Stimulated activated CD8-positive, alpha-beta memory T cell treated with anti-CD3 and anti-CD28 coated beads, Interleukin-4, amount 100 ng/mL, for 1 hour (primary cell): ENCODE measurements at places on chromosomes 1 and 21.
A peak's percentile ranks its signal among the peaks of the same experiment; 100 is the strongest.

DNA sequence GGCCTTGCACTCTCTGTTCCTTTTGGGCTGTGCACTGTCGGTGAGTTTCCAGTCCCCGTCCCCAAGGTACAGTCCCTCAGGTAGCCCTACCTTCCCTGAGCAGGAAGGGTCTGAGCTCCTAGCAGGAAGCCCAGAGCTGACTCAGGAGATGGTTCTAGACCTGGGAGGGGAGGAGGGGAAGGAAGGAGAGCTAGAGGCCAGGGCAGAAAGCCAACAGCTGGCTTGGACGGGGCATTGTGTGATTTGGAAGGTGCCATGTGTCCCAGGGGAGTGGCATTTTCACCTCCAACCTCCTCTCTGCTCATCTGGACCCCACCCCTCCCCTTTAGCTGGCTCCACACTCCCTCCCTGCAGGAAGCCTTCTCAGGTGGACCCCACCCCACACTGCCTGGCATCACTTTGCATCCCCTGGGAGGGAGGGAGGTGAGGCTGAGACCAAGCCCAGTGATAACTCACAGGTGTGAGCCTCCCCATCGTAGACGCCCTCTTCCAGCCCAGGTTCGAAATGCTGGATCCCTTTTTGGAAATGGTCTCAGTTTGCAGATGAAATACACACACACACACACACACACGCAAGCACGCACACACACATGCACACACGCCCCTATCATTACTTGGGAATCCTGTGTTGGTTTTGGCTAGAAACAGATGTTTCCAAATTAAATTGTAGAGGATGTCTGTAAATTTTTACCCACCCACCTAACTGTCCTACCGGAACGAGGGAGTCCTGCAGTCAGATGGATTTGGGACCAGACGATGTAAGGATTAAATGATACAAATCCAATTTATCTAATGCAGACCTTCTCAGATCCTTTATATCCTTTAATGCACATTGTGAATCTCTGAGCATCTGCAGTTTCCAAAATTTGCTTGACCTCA is 19.7 kb upstream of the IFNLR1 start:
- no peak for DNase-seq

DNA sequence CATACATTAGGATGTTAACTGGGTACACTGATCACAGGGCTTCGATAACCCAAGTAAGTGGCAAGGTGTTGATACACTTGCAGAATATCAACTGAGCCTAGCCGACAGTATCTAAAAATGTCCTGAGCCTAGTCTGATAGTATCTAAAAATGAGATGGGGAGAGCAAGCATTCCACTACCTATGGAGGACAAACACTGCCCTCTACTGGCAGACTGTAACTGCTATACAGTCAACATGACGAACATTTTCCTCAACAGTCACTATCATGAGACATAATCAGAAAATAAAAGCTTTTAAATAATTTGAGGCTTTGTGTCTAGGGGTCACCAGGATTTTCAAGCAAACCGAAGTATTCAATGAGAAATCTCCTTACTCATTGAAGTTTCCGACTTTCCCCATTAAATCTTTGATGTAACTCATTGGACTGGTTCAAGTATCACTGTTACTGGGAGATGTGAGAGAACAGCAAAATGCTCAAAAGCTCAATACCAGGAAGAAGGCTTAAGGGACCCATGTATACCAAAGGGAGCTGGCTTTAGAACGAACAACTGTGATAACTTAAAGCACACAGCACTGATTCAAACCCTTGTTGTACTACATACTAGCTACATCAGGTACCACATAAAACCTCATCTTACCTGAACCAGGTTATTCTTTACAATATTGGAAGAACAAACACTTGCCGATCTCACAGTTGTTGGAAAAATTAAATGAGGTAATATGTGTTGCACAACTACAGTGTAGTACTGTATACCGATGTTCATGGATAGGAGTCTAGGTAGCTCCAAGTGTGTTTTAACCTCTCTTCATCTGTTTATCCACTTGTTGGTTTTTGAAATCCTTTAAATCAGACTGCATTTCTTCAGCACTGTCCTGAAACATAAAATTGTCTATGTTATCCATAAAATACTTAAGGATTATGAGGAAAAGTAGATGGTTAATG is 31.1 kb upstream of the SLC45A3 start:
- peak; percentile 26 for DNase-seq

DNA sequence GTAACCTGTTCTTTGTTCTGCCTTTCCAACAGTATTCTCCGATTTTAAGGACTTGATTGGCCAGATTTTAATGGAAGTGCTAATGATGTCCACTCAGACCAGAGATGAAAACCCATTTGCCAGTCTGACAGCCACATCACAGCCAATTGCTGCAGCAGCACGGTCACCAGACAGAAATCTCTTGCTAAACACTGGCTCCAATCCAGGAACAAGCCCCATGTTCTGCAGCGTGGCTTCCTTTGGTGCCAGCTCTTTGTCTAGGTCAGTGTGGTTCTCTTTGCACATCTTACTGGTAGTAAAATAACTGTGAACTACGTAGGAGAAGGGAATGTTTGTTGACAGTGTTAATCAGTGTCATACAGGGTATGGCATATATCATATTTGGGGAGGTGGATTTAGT is 72.7 kb downstream of the UBE4B start:
- DNase-seq: no peak

DNA sequence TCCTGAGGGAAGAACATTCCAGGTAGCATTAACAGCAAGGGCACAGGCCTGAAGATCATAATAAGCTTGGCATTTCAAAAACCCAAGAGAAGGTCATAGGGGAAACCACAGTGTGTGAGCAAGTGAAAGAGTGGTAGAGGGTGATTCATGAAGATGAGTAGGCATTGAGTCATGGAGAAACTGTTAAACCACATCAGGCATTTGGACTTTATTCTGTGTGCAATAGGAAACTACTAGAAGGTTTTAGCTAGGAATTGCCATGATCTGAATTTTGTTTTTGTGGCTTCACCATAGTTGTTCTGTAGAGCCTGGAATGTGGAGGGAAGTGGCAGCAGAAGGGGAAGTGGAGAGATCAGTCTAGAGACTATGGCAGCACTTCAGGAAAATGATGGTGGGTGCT is 359.0 kb upstream of the PTBP2 start:
- DNase-seq: no peak

DNA sequence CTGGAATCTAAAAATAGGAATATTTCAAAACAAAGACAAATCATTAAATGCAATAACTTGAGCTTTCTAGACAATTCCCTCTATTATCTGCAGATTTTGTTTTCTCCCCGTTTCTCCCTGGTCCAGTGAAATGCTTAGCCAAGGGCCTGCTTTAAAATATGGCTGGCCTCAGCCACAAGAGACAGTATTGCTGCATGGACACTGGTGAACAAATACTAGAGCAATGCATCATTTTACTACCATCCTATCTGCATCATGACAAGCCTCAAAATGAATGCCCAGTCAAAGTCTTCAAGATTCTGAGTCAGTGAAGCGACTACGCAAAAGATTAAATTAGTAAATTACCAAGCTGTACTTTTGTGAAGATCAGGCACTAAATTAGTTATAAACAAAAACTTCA is 80.5 kb downstream of the ENAH start:
- DNase-seq: no peak

GRCh38 chr1:100077531-100077930 is 55.2 kb downstream of the SASS6 start:
- no peak for DNase-seq

DNA sequence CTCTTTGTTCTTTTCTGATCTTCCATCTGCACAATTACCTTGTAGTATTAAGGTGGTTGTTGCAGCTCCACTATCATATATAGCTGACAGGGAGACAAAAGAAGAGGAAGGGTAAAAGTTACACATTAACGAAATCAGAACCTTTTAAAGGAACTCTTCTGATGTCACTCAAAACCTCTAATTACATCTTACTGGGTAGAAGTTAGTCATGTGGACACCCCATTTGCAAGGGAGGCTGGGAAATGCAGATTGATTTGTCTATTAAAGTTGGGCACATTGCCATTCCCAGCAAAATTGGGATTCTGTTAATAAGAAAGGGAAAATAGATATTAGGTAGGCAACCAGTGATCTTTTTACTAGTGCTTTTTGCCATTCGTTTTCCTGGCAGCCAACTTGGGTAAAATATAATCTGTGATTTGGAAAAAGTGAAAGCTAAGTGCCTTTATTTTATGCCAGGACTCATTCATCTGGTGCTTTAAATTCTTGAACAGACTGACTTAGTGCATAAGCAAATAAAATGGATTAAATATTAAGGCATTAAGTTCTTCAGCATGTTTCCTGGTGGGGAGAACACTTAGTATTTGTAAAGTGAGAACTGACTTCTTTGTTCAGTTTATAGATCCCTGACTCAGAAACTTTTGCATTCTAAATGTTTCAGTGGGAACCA is 71.3 kb downstream of the DNM3 start:
- no peak for DNase-seq

DNA sequence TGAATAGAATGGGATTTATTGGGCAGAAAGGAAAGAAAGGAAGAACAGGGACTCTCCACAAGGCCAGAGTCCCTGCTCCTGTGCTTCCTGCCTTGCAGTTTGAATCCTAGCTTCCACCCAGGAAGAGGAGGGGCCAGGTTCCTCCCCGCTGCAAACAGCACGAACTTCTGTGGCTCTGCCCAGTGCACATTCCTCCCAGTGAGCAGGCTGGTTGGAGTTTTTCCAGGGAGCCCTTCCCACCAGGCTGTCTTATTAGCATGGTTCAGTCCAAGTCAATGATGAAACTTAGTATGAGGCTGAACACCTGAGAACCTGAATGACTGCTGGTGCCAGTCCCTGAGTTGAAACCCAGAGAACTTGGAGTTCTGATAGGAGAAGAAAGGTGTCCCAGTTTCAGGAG is 247.2 kb downstream of the DUSP10 start:
- no peak for DNase-seq

- DNase-seq: no peak
Observed at GRCh38 chr1:230231774-230232145, 164.7 kb downstream of the GALNT2 start.

- DNase-seq: no peak
Observed at GRCh38 chr1:23930270-23930669, 17.1 kb upstream of the CNR2 start.
